ENCODE measurements at places on chromosomes 11 and 22.
A peak's percentile ranks its signal among the peaks of the same experiment; 100 is the strongest.

- DNase-seq: no peak
Observed at GRCh38 chr11:26507229-26507628, 64.8 kb downstream of the MUC15 start.

DNA sequence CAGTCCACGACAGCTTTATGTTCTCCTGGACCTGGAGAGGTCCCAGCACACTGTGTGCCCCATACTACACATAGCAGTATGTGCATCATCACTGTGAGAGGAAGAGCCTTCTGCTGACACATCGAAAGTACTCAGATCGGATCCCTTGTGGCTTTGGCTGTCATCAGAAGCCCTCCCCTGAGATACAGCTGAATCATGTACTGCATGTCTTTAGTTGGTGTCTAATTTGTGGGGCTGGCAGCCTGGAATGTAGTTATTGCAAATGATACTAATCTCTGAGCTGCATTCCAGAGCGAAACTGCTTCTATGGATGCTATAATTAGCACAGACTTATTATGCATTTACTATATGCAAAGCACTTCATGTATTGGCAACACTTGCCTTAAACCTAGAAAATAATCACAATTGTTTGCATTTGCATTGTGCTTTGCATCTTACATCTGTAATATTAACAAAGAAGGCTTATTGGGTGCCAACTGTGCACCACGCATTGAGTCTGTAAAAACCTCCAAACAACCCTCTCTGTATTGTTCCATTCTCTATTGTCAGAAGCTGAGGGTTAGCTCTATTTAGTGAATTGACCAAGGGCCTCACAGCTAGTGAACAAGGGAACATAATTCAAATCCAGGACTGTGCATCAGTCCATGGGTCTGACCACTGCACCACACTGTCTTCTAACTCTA lies 89.2 kb upstream of the CRTAM start:
- DNase-seq: peak; percentile 68

GRCh38 chr11:66292543-66293332 lies 1.0 kb downstream of the TMEM151A start:
- no peak for DNase-seq

GRCh38 chr11:41404109-41404508 lies 55.3 kb downstream of the LRRC4C start:
- no peak for DNase-seq

DNA sequence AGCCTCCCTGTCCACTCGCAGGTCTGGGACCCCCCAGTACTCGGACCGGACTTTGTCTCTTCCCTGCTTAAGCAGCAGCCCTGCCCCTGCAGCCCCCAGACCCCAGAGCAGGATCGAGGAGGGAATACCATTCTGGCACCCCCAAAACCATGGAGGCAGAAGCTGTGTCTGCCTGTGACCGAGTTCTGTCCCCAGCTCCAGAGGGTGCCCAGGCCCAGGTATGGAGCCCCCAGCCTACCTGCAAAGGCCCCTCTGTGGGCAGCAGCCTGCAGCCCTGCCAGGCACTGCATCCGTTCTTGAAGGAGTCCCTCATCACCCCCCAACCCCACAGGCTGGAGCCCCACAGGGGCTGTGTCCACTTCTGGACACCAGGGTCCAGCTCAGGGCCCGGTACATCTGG lies 163.8 kb downstream of the BRD1 start:
- no peak for DNase-seq

DNA sequence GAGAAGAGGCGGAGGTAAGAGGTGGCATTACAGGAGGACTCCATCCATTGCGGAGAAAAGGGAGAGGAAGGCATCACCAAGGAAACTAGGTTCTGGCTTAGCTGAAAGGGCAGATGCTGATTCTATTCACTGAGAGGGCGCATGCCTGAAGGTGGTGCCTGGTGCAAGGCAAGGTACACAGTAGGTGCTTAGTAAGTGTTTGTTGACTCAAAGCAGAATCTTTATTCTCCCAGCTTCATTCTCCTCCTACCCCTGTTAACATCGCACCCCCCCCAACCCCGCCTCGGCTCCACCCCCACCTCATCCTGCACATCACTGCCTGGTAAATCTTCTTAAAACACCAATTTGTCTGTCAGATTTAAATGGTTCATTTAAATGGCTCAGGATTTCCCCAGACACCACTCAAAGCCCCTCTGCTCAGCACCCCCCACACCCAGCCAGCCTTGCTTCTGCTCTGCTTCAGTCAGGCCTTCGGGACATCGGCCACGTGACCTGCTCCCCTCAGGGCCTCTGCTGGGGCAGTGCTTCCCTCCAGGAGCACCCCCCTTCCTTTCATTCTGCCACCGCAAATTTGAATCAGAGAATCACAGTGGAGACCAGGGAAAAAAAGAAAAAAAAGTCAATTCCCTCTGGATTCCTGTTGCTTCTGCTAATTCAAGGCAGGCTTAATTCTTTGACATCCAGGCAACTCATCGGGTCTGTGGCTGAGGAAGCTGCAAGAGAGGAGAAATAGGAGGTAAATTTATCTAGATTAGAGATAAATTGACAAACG lies 17.8 kb upstream of the RCN1 start:
- DNase-seq: no peak

GRCh38 chr11:108622341-108622740 lies 28.8 kb upstream of the EXPH5 start:
- DNase-seq: no peak

GRCh38 chr22:48621085-48621484 lies 1206.6 kb downstream of the BRD1 start:
- DNase-seq: no peak

DNA sequence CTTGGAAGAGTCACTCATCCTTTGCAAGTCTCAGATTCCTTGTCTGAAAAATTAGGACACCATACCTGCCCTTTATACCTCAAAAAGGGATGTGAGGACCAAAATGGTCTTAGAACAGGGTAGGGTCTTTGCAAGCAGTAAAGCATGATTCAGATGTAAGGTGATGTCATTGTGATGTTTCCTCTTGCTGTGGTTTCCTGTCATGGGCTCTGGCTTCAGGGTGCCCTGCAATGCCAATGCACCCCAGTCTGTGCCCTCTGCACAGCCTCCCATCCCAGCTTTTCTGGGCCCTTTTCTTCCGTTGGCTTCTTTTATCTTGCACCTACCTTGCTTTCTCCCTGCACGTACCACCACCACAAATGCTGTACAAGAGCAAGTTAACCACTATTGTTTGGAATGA lies 87.8 kb upstream of the NNMT start:
- no peak for DNase-seq

GRCh38 chr22:38208551-38208968 lies 6.8 kb downstream of the MAFF start:
- no peak for DNase-seq

DNA sequence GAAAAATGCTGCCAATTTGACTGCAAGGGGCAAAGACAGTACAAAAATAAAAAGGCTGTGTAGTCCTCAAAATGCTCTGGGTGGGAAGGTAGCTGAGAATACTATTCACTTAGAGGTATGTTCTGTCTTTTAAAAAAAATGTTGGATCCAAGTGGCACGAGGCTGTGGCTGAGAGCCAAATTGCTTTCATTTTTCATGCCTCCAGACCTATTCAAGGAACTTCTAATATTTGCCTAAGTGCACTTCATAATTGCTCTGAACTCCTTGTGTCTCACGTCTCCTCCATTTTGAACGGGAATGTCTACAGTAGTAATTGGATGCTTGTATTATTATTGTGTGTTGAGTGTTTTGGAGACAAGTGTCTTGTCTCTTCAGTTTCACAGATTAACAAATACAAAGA lies 19.1 kb upstream of the SLC22A25 start:
- DNase-seq: no peak

- no peak for DNase-seq
Observed at GRCh38 chr22:44831885-44832284, 79.5 kb downstream of the ARHGAP8 start.

DNA sequence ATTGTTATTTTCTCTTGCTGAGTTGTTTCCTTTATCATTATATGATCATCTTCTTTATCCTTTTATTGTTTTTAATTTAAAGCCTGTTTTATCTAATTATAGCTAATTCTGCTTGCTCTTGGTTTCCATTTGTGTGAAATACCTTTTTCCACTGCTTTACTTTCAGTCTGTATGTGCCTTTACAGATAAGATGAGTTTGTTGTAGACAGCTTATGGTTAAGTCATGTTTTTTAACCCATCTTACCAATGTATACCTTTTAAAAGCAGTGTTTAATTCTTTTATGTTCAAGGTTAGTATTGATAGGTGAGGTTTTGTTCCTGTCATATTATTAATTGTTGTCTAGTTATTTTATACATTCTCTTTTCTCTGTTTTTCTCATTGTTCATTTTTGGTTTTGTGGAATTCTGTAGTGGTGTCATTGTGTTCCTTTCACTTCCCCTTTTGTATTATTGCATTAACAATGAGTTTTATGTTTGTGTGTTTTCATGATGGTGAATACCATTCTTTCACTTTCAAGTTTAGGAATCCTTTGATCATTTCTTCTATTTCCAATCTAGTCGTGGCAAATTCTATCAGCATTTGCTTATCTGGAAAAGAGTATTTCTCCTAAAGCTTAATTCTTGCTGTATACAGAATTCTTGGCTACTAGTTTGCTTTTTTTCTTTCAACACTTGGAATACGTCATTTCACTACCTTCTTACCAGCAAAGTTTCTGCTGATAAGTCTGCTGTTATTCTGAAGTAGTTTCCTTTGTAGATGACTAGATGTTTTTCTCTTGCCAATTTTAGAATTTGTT lies 21.8 kb downstream of the OR5AN1 start:
- DNase-seq: no peak

DNA sequence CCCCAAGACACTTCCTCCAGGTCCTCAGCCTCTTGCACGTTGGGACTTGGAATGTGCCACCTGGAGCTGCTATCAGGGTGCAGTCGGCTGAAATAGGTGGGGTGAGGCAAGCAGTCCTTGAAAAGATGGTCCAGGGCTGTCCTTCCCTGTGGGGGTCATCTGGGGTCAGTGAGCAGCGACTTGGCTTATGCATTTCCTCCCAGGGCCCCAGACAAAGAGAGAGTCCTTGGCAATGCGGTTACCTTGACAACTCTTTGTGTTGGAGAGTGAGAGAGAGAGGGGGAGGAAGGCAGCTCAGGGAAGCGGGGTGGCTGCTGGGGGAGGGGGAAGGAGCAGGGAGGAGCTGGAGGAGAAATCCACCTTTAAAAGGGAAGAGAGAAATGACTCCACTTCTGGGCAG lies 93.8 kb downstream of the MIAT start:
- no peak for DNase-seq

DNA sequence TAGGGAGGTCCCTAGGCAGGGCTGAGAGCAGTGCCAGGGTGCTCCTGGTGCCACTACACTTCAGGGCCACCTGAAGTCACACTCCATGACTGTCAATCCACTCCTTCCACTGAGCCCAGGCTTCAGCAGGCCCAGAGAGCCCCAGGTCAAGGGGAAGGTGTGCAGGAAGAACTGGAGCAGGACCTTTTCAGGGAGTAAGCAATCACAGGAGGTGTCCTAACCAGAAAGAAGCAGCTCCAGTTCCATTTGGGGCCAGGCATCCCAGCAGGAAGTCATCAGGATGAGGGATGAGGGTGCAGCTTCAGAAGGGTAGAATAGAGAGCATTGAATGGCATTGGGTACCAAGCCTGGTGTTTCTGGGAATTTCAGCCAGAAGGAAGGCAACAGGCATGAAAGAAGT lies 556.5 kb downstream of the INSC start:
- DNase-seq: no peak

- DNase-seq: peak; percentile 50
Observed at GRCh38 chr11:10322830-10323792, 18.2 kb downstream of the ADM start.

DNA sequence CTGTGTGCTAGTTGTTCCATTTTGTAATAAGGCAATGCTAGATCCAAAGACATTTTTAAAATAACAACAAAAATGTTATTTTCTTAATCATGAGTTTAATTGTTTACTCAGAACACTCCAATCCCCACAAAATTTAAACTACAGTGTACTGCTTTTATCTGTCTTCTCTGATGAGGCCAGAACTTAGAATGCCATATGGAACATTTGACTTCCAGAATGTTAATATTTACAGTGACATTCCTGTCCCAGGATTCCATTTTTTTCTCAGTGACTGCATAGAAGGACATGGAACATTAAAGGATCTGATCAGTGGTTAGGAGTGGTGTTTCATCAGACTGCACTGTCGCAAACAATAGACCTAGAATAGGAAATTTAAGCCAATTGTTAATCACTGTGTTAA lies 494.9 kb upstream of the ARHGAP42 start:
- no peak for DNase-seq

GRCh38 chr22:19174106-19175025 lies 4.2 kb downstream of the SLC25A1 start:
- no peak for DNase-seq

DNA sequence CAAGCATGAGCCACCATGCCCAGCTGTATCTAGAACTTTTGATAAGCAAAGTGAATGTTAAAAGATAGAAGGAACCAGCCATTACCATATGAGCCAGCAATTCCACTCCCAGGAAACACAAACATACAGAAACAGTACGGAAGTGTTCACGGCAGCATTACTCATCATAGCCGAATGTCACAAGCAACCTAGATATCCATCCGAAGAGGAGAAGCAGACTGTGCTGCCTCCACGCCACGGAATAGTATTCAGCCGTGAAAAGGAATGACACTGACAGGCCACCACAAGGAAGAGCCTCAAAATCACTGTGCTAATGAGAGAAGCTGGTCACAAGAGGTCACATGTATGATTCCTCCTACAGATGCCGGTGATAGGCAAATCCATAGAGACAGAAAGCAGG lies 17.6 kb upstream of the MGAT3 start:
- DNase-seq: no peak

DNA sequence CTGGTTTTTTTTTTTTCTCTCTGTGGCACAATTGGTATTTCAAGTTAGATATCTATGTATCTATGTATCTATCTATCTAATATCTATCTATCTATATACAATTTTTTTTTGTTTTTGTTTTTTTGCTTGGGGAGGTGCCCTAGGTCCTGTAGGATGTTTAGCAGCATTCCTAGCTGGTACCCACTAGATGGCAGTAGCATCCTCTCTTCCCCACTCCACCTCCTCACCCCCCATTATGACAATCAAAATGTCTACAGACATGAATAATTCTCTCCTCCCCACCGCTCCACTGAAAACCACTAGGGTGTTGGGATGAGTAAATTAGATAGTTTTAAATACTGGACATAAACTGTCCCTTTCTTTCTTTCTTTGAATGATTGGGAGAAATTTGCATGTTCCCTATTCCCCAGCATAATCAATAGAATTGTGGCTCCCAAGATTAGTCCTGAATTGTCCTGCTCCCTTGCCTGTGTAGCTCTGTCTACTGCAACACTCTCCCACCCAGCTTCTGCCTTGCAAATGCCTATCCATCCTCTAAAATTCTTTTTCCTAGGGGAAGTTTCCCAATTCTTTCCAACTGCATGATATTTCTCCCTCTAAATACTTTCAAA lies 1152.4 kb downstream of the LRRC4C start:
- DNase-seq: no peak

GRCh38 chr11:123473941-123474677 lies 44.0 kb downstream of the GRAMD1B start:
- no peak for DNase-seq

- peak; percentile 74 for DNase-seq
Observed at GRCh38 chr11:65204646-65205601, 23.2 kb downstream of the CAPN1 start.
